AG10803 (cell line): ENCODE measurements at places on chromosomes 2 and 18.
A peak's percentile ranks its signal among the peaks of the same experiment; 100 is the strongest.

DNA sequence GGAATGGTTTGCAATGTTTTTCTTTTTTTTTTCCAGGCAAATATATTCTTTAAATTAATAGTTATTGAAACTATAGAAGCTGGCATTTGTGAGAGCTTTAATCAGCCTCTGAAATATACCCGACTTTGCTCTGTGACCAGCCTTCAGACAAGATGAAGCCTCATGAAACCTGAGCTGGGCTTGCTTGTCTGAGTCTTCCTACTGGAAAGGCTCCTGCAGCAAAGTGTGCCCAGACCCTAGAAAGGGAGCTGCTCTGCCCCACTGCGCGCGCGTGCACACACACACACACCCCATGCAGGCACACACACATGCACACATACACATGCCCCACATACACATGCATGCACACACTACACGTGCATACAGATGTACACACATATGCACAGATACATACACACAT, 203.3 kb upstream of the NT5C1B start:
- no peak for DNase-seq

DNA sequence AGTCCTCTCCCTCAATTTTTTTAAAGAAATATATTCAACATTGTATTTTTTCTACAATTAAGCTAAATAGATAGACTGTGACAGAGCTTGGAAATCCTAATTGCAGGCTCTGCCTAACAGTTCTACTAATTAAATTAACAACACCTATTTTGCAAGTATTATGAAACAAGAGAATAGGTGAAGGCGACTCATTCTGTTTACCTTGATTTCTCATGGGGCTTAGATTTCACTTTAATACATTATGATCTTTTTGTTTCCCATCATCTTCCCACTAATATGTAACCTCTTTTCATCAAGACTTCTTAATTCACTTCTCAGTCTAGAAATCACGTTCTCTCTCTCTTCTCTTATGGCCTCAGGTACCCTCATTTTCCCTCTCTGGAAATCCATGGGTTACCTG, 42.7 kb upstream of the TANK start:
- DNase-seq: no peak

DNA sequence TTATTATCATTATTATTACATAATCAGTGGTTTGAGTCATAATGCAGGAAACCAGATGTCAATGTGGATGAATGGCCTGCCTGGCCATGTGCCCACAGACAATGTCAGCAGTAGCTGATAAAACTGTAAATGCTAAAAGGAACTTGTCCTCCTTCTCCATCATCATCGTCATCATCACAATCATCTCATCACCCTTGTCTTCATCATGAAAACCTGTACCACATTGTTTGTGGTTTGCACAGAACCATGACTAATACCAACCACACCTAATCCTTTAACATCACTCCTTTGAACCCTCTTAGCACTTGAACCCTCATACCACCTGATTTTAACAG, 96.0 kb downstream of the HNMT start:
- DNase-seq: peak; percentile 52

DNA sequence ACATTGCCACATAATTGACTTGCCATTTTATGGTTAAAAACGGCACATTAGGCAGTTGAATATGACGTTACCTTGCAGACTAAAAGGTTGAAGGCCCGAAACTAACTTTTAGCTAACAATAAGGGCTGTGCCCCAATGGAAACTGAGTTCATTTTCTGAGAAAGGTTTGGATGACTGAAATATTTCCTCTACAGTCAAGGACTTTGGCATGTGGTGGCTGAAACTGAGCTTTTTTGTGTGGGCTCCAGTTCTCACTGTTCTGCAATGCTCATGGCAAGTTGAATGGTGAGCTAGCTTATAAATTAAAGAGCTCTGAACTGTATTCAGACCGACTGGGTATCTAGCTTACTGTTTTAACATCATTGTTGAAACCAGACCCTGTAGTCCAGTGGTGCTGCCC, 23.8 kb upstream of the TXNDC2 start:
- no peak for DNase-seq

DNA sequence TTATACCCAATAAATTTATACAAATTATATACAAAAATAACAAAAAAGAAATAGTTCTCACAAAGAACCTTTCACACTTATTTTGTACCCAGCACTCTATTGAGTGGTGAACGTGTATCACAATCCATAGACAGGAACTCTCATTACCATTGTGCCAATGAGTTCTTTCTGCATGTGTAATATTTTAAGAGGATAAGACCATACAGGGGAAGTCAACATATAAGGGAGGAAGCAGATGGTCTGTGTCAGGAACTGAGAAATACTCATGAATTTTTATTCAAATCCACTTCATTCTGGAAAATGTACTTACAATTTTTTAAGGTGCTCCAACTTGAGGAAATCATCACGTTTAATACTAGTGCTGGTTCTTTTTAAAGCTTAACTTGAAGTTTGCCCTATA, 27.1 kb upstream of the ELOA2 start:
- no peak for DNase-seq

GRCh38 chr18:12162786-12163185, 69.1 kb downstream of the ANKRD62 start:
- DNase-seq: no peak

DNA sequence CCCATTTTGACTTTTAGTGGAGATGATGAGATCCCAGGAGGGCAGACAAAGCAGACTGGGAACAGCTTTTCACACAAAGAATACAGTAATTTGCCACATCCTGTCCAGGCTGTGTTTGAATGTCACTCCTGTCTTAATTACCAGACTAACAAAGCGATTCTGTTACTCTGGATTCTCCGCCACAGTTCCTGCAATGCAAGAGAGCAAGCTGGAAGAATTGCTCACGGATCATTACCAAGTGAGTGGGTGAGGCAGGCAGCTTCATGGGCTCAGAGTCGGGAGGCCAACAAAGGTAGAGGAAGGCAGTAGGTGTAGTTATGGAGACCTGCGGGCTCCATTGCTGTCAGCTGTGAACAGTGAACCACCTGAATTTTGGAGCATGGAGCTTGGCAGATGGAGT, 250.5 kb upstream of the ATP5MC3 start:
- no peak for DNase-seq

GRCh38 chr2:142178604-142179003, 47.8 kb upstream of the LRP1B start:
- no peak for DNase-seq

DNA sequence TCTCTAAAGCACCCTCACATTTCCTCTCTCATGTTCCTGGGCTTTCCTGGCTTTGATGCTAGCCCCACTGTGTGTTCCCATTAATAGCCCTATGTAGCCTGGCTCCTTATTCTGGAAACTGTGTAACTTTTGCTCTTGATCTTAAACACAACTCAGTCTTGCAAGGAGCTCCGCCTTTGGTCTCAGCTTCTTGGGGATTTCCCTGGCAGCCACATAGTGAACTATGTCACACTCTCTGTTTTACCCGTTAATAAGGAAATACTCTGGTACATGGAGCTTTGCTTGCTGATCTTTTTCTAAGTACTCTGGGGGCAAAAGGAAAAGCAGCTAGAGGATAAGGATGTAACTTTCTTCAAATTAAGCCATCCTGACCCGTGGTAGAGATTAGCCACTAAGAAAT, 259.3 kb downstream of the NEDD4L start:
- DNase-seq: no peak

DNA sequence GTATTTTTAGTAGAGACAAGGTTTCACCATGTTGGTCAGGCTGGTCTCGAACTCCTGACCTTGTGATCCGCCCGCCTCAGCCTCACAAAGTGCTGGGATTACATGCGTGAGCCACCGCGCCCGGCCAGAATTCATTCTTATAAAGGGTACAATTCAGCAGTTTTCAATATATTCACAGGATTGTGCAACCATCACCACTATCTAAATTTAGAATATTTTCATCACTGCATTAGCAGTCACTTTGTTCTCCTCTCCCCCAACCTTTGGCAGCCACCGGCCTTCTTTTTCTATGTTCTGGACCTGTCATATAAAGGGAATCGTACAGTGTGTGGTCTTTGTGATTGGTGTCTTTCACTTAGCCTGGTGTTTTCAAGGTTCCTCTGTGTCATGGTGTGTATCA, 40.7 kb downstream of the TCF7L1 start:
- peak; percentile 27 for DNase-seq

DNA sequence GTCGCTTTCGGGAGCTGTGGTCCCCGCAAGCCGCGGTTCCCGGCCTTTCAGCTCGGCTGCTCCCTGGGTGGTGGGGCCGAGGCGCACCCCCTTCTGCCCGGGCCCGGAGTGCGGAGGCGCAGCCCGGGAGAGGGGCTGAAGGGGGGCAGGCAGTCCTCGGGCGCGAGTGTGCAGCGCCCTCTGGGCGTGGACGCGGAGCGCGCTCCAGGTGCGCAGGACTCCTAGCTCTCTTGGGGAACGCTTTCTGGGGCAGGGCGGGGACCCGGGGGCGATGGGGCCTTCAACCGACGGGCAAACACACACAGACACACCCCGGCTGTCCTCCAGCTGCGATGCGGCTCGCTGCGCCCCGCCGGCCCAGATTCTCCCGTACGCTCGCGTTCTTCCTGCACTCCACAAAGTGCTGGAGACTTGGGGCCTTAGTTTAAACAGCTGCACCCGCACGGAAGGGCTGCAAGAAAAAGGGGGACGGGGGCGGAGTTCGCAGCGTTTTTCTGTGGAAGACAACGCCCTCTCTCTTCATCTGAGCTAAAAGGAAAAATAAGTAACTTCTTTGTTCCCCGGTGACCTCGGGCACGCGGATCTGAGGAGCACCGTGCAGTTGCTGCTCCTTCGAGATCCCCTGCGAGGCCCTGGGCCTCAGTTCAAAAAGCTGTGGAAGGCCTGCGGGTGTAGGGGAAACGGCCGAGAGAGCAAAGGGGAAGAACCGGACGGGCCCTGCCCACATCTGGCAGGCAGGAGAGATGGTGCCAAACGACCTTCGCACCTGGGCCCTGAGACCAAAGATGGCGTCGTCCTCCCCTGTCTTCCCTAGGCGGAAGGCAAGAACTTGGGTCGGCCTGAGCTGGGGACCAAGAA, 593 bp upstream of the SDC1 start:
- peak; percentile 41 for DNase-seq

DNA sequence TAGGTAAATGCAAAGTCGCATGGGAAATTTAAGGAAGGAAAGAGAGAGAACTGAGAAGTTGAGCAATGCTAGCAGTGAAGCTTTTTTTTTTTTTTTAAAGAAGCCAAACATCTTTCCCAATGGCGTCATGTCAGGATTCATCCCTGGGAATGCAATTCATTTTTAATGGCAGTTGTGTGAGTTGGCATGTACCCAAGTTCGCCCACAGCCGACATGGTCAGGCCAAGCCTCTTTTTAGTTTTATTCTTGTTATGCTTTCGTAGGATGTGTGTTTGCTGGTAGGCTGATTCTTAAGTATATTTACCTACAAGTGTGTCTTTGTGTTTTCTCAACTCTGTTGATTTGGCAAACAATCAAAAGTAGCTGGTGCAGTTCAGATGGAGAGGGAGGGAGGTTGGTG, 127.6 kb upstream of the ITGA6 start:
- peak; percentile 52 for DNase-seq

- peak; percentile 49 for DNase-seq
These were observed 174.6 kb downstream of the ZNF385B start for GRCh38 chr2:179686718-179687342.

GRCh38 chr2:150591496-150592285, 104.2 kb upstream of the RND3 start:
- no peak for DNase-seq

DNA sequence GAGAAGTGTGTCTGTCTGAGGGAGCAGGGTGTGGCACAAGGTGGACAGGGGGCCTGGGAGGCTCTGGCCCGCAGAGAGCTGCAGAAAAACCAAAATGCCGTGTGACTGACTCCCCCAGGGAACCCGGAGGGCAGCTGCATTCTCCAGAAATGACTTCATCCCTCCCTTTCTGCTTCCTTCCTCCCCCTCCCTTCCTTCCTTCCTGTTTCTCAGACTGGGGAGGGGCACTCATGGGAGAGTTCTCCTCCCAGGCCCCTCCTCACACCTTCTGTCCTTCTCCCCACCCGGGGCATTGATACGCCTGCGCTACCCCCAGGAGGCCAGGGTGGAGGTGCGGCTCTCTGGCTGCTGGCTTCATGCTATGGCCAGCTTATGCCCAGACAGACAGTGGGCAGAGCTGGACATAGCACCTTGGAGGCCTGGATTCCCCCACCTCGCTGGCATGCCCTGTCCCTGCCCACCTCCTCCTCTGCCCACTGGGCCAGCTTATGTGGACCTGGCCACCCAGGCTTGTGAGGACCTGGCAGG, 8.2 kb upstream of the GPR17 start:
- DNase-seq: peak; percentile 82

- no peak for DNase-seq
These were observed 1380.6 kb downstream of the DSC3 start for GRCh38 chr18:29661924-29662323.
